ENCODE measurements at places on chromosomes 12 and 14.

- DNase-seq: no peak
Measured at GRCh38 chr12:31245822-31246469, 80.0 kb downstream of the SINHCAF start.

GRCh38 chr14:51581017-51581881, 70.5 kb upstream of the FRMD6 start:
- DNase-seq: no peak

DNA sequence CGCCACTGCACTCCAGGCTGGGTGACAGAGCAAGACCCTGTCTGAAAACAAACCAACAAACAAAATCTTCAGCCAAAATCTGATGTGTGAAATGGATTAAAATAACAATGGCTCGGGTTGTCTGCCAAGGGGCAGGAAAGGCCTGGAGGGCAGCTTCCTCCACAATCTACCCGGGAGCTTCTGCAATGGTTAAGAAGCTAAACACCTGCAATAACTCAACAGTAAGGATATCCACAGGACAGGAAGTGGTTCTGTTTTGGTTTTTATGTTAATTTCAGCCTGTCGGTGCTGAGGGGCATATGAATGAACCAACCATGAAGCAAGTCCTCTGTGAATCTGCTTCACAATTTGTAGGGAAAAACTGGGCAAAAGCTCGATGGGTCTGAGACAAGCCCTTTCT, 34.4 kb downstream of the RAD52 start:
- no peak for DNase-seq

- DNase-seq: no peak
Measured at GRCh38 chr12:70305794-70306193, 60.3 kb upstream of the KCNMB4 start.

DNA sequence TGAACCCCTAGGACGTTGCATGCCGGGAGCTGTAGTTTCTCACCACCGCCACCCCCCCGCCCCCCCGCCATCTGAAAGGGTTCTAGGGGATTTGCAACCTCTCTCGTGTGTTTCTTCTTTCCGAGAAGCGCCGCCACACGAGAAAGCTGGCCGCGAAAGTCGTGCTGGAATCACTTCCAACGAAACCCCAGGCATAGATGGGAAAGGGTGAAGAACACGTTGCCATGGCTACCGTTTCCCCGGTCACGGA, 501 bp upstream of the HSP90B1 start:
- no peak for DNase-seq
